ENCODE measurements at places on chromosomes 12 and 14.

- DNase-seq: no peak
Measured at GRCh38 chr14:71619472-71619871, 312.8 kb upstream of the RGS6 start.

GRCh38 chr14:24766434-24766833 lies 132.4 kb upstream of the GZMB start:
- no peak for DNase-seq

- DNase-seq: no peak
Measured at GRCh38 chr12:50402264-50403000, 1.7 kb downstream of the LARP4 start.

GRCh38 chr14:46250113-46250703 lies 401.4 kb downstream of the RPL10L start:
- no peak for DNase-seq

DNA sequence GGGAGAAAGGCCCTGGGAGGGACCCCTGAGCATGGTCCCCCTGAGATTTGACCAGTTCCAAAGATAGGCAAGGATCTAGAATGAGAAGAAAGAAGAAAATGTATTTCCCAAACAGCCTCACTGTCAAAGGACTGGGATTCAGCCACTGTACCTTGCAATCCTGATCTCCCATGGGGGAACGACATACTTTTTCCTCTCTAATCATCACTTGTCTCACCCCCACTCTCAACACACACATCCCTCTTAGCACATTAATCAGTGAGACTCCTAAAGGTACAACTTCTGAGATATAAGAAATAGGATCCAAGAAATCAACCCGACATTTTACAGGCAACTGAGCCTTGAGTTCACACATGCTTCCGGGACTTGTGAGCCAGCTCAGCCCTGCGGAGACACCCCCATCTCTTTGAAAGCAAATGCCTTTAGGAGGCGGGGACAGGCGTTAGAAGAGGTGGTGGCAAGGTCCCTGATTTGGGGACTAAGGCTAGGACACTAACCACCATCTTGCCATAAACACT lies 1.4 kb downstream of the MAP3K9 start:
- peak; percentile 55 for DNase-seq

- no peak for DNase-seq
Measured at GRCh38 chr14:102209224-102209966, 69.7 kb downstream of the WDR20 start.

DNA sequence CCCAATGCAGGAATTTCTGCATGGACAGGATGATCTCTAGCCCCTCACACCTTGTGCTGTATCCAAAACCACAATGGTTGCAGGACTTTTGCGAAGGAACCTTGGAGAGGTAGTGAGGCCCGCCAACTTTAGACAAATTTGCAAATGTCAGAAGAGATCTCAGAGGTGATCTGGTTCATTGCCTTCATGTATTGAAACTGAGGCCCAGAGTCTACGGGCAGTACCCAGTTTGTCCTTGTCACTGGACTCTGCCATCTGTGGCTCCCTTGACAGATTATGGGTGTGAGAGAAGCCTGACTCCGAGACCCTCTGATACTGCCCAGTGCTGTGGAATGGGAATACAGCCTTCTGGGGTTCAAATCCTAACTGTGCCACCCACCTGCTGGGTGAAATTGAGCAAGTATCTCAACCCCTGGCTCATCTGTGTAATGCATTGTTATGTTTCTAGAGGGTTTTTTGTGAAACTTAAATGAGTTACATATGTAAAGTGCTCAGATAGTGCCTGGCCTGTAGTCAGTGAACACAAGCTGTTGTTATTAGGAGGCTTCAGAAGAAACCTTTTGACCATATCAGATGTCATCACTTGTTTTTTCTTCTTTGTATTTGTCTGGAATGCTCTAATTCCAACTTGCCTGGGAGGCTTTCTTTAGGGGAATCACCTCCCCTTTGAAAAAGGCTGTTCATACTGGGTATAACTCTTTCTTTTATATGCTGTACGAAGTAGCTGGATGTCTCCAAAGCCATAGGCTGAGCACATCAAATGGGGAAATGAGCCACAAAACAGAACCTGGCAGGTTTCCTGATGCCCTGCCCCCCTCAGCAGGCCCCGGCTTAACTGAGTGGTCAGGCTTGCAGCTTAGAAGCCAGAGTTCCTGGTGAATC lies 71.4 kb upstream of the SRSF5 start:
- DNase-seq: no peak

DNA sequence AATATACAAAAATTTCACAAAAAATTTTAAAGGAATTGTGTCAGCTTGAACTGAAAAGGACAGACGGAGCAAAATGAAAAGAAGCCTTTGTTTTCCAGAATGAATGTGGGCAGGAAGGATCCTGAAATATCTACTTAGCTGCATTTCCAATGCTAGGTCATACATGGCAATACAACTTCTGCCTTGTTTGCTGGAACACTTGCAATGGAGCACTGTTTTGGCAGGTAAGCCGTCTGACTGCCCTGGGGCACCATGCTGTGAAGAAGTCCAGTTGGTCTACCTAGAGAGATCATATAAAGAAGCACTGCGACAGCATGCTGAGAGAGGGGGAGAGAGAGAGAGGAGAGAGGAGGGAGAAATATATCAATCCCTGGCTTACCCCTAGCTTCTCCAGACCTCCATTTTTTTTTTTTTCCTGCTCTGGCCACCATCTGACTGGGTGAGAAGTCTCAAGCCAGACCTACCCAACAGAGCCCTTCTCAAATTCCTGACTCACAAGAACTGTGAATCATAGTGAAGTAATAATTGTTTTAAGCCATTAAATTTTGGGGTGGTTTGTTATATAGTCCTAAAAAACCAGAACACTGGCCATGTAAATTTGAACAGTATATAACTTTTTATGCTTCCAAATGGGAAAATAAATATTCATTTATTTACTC lies 97.1 kb upstream of the PRICKLE1 start:
- no peak for DNase-seq

DNA sequence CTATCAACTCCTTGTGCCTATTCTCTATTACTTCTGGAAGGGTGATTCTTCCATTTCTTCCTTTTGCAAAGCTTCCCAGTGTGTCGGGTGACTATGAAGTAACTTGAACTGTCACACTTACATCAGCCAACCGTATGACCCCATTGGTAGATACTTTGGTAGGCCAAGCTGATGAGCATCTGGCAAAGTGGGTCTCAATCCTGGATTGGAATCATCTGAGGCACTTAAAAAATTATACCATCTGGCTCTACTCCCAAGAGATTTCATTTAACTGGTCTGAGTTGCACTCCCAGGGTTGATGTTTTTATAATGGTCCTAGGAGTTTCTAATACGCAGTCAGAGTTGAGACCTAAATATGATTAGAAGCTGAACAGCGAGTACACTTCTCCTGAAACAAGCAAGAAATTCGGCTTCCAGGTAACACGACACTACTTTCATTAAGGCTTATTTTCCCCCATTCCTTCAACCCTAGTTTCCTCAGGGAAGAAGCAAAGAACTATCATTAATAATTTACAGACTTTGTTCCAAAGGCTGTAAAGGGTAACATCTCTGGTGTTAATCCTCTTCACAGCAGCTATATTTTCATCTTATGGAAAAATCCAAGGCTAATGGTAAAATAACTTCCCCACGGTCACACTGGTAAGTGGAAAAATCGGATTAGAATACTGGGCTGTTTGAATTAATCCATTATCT lies 76.8 kb downstream of the PDE6H start:
- DNase-seq: no peak

DNA sequence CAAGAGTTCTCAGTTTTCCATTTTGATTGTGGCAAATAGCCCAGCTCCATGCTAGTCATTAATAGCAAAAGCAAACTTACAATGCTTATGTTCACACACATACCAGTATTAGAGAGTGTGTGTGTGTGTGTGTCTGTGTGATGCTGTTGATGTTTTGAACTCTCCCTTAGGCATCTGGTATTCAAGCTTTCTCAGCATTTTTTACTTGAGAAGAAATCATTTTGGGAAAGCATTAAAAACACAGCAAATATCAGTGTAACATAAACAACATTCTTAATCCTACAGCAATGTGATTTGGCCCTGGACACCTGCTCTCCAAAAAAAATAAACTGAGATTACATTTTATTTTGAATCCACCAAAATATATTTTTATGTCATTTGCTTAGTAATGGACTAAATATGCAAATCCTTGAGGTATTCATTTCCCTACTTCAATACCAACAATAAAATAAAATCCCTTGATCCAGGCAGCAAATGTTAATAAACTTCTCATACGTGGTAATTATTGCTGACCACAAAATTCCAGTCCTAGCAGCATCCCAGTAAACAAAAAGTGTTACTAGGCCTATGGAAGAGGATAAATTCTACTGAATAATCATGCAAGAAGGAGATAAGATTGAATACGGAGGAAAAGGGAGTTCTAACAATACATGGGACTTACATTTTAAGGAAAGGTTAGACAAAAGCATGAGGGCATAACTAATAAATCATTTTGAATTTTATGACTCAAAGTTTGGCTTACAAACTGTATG lies 249.5 kb upstream of the CLEC14A start:
- DNase-seq: no peak

GRCh38 chr12:95439461-95440230 lies 34.3 kb upstream of the METAP2 start:
- no peak for DNase-seq

DNA sequence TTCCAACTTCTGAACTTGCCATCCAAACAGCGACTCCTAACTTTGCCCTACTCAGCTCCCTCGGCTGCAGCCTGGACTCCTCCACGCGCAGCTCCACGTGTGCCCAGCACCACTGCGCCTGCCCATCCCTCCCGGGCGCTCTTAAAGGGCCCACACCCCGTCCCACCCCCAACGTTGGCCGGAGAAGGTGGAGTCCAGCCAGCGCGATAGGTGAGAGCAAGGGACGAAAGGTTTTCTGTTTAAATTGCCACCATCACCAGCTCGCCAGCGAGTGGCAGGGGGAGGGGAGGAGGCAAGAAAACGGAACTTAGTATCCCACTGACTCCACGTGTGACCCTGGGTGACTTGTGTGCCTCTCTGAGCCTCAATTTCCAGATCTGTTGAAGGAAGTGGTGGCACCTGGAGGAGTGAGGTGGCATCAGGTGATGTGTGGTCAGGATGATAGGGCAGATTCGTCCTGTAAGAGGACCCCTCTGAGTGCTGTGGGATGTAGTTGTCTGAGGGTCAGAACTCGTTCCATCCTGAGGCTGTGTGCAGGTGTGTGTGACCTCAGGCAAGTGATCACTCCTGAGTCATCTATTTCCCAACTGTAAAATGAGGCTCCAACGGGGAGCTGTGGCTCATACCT lies 59.7 kb downstream of the TRPV4 start:
- no peak for DNase-seq

DNA sequence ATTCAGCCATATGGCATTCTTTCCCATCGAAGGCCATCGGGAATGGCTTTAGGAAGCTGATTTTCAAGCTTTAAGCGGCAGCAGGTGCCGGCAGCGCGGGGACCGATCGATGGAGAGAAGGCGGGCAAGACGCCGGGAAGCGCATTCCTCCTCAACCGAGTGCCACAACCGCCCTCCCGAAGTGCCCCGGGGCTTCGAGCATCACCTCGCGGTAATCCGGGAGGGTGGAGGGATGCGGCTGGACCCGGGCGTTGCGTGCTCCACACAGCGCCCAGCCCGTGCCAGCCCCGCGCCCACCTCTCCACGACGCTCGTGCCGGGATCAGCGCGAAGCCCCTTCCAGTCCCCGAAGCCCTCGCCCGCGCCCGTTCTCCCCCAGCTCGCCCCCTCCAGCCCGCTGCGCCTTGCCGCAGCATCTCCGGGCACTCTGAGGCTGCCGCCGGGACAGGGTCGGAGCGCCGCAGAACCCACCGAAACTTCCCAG lies 3.2 kb downstream of the USP44 start:
- DNase-seq: peak; percentile 16

- no peak for DNase-seq
Measured at GRCh38 chr12:95516757-95517156, 34.5 kb downstream of the USP44 start.

- DNase-seq: no peak
Measured at GRCh38 chr12:18580706-18581105, 157.1 kb downstream of the PLCZ1 start.

GRCh38 chr14:97703006-97703760 lies 906.0 kb downstream of the VRK1 start:
- DNase-seq: peak; percentile 75

DNA sequence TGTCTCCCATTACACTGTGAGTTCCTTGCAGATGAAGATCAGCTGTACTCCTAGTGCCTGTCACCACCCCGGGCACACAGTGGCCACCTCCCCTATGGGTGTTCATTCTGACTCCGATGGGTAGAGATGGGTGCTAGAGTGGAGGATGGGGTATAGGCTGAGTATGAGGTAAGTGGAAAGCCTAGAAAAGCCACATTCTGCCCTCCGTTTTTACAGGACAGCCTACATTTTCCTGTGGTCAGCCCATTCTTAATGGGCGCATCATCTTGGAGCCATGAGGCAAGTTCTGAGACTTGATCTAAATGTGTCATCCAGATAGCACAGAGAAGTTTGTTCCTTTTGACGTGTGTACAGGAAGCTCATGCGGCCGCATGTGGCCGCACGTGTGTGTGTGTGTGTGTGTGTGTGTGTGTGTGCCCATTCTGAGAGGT lies 166.7 kb upstream of the HIF1A start:
- peak; percentile 27 for DNase-seq

DNA sequence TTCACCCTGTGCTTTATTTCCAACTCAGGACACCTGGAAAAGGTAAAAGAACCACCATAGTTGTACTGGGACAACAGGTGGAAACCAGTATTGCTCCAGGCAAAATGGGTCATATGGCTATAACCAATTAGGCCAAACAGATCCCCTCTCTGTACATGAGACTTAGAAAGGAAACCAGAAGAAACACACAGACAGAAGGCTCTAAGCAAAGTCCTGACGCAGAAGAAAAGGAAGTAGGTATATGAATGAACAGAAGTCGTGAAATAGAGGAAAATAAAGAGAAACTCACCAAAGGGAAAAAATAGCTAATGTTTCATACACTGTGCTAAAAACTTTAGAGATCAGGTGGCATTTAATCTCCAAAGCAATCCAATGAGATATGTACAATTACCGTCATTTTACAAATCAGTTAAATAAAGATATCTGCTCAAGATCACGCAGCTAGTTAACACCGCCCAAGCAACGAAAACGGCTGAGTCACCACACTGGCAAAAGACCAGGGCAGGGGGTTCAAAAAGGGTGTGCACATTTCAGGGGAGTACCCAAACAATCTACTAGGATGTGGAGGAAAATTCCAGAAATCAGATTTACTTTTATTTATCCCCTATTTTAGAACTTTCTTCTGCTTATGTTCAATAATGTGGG lies 82.3 kb downstream of the ITPR2 start:
- no peak for DNase-seq

DNA sequence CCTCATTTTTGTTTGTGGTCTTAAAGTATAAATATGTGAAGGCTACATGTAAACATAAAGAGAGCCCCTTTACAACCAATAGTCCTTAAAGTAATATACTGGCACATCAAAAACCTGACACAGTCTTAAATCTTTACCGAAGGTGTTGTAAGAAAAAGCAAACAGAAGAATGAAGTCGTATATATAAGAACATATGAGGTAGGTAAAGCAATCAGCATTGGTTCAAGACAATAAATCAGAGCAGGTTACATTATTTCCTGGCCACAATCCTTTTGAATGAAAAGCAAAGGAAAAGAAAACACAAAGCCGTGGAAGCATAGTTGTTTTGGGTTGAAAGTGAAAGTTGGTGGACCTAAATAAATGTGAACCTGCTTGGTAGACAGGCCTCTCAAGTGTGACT lies 183.7 kb upstream of the STXBP6 start:
- DNase-seq: no peak

GRCh38 chr12:126960709-126961108 lies 1306.3 kb upstream of the TMEM132C start:
- DNase-seq: no peak

GRCh38 chr12:85580562-85581168 lies 255.5 kb downstream of the RASSF9 start:
- no peak for DNase-seq

- DNase-seq: no peak
Measured at GRCh38 chr14:38310420-38310995, 54.6 kb upstream of the CLEC14A start.
